ENCODE measurements at places on chromosomes 4 and X.
A peak's percentile ranks its signal among the peaks of the same experiment; 100 is the strongest.

DNA sequence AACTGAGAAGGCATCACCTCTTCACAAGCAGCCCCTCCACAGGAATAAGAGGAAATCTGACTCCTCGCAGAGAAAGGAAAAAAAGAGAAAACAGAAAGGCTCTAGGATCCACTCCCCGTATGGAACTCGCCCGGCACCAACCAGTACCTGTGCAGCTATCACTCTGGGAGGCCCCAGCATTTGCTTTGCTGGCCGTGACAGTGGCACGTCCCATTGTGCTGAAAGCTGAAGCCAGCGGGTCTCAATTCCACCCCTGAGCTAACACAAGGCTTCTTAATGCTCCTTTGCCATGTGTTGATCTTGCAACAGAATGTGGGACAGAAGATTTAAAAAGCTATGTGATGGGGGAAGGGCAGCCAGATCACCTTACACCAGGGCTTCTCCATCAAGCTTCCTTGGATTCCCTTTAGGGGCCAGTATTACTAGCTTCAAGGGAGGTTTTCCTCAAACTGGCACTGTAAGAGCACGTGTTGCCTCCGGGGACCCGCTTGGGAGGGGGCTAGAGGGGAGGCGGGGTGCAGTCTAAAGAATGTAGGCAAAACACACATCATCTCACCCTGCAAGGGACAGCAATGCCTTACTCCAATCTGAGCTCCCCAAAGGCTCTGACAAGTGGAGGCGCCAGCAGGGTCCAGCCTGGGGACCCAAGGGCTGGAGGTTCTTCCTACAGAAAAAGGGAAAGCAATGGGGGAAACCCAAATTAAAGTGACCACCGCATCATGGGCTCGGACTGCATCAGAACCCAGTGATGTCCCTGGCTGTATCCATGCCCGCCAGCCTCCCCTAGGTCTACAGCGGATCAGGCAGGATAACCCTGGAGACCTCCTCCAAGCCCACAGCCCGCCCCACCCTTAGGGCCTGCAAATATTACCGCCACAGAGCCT, 1.2 kb downstream of the USP46 start:
- DNase-seq = no peak

GRCh38 chr4:99715286-99715685, 57.7 kb upstream of the C4orf54 start:
- DNase-seq = no peak

DNA sequence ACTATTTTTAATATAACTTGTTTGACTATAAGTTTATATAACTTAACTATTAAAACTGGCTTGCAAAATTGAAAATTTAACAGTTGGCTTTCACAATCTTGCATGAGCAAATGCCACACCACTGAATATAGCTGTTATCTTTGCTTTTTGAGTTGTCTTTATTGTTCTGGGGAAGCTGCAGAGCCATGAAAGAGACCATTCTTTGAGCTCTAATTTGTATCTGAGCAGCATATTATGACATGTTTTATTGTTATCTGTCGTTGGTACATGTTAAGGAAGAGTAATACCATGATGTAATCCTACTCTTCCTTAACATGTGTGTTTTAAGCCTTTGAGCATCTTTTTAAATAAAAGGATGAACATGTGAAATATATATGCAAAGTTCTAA, 97.1 kb upstream of the ANK2 start:
- DNase-seq = no peak

GRCh38 chr4:53599632-53600031, 8.3 kb upstream of the LNX1 start:
- DNase-seq = no peak

- DNase-seq = peak; percentile 38
These were observed at the start of gene HPRT1 for GRCh38 chrX:134460005-134460861. Gene HPRT1 (plus strand): TSS chrX:134460165. CDS start chrX:134460312, 147 bp downstream.

Data from GM18507 (cell line).